ENCODE measurements at places on chromosomes 5 and 9. TPM values are rescaled to one million over a fixed set of nuclear protein-coding genes. Genes with fewer than 3 reads are reported as not detected.

DNA sequence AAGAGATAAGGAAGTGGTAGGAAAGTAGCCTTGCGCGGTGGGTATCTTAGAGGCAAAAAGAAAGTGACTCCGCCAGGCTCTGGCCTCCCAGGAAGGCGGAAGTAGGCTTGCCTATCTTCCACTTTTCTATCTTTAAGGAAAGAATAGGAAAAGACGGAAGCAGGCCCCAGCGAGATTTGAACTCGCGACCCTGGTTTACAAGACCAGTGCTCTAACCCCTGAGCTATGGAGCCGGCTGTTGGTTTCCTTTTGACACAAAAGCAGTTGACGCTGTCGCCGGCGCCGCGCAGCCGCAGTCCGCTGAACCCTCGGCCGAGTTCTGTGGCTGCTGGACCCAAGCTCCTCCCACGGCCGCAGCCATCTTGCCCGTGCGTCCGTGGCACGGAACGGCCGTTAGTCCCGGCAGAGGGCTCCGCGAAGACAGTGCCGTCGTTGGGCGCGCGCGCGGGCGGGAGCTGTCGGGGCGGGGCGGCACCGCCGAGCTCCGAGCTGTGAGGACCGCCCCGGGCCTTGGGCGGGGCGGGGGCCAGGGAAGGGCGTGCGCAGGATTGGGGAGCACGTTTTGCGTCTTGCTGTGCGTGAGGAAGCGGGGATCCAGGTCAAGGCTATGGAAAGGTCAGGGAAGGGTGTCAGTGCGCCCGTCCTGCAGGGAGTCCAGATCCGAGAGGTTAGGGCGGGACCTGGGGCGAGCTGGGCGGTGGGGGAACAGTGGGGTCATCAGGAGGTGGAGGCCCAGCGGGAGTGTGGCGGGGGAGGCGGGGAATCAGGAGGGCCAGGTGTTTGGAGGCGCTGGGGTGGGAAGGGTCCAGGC is 13.3 kb downstream of the TRIM7 start:
- DNase-seq = peak; percentile 96

GRCh38 chr9:114696814-114697544 is 15.0 kb upstream of the TEX48 start:
- DNase-seq = peak; percentile 27

Gene PRLR
- 0.40 TPM for total RNA-seq

Gene SARDH
- total RNA-seq = 3.4 TPM

Gene PTPRD
- total RNA-seq = 0.63 TPM

All from PC-3 (cell line).